ENCODE measurements at places on chromosomes 7 and 10. TPM values are rescaled to one million over a fixed set of nuclear protein-coding genes. Genes with fewer than 3 reads are reported as not detected.

DNA sequence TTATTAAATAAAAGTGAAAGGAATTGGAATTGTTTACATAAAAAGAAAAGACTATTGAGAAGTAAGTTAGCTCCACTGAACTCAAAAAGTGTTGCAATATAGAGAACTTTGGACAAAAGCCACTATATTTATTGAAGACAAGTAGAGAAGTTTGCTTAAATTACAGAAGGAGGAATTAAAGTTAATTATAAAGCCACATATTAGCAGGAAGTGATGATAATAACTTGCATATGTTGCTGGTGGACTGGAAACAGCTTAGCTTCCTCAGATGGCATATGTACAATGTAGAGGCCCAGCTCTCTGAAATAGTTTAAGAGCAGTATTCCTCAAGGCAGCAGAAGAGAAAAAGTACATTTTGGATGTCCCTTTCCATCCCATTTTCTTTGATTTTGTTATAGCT lies 400.7 kb downstream of the GATA3 start:
- no peak overlapping the region for H3K27ac ChIP-seq
- H3K27me3 ChIP-seq: peaks cover 4% of the 10 kb centered on the region
- no peak for DNase-seq
- peaks cover 9% of the 10 kb centered on the region for H3K4me1 ChIP-seq
- no peaks in the 10 kb centered on the region for H3K36me3 ChIP-seq

The MUC3A gene
- total RNA-seq: 0.20 TPM

The ZC3HAV1L gene
- total RNA-seq: 17.8 TPM

The FAM204A gene
- total RNA-seq: 53.6 TPM

The FGF8 gene
- not detected for total RNA-seq

The OR13A1 gene
- not detected for total RNA-seq

The VWDE gene
- 5.2 TPM for total RNA-seq

DNA sequence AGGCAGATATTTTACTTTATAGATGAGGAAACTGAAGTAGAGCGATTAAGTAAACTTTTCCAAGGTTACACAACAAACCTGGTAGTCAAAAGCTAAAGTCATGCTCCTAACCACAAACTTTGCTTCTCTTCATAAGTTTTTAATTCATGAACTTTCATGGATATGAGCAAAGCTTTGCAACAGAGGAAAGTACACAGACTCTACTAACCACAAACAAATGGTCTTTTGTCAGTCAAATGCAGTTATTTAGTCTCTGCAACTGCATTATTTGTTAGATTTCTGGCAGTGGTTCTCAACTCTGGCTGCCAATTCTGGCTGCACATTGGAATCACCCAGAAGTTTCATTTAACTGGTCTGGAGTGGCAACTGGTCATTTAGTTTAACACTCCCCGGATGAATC lies 140.6 kb upstream of the TMEM168 start:
- H3K27me3 ChIP-seq: no peaks in the 10 kb centered on the region
- H3K36me3 ChIP-seq: peaks cover 5% of the 10 kb centered on the region
- H3K27ac ChIP-seq: no peak overlapping the region
- H3K4me1 ChIP-seq: no peaks in the 10 kb centered on the region
- H3K4me3 ChIP-seq: no peak overlapping the region

The SH2B2 gene
- 2.3 TPM for total RNA-seq

The AGAP6 gene
- total RNA-seq: 11.9 TPM

The FAM180A gene
- total RNA-seq: not detected

DNA sequence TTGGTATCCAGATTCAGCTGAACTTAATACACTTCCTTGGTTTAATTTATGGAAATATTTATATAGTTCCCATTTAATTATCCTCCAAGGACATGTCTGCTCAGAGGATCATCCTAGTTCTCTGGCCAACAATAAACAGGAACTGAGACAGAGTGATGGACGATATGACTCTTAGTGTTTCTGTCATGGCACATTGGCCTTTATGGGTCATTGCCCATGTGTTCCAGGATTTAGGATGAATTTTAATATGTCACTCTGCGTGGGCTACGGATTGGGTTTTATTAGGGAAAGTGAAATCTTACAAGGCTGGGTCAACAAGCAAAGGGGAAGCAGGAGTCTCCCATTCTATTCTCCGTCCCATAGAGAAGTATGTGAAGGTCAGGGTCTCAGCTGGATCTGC lies 18.8 kb upstream of the TNPO3 start:
- H3K4me3 ChIP-seq: no peak overlapping the region
- peaks cover 13% of the 10 kb centered on the region for H3K4me1 ChIP-seq
- DNase-seq: no peak
- H3K36me3 ChIP-seq: no peaks in the 10 kb centered on the region
- H3K27ac ChIP-seq: no peak overlapping the region

GRCh38 chr7:45138433-45139267 lies 18.9 kb upstream of the RAMP3 start:
- no peak overlapping the region for H3K27ac ChIP-seq
- no peak for DNase-seq
- peaks cover 36% of the 10 kb centered on the region for H3K4me1 ChIP-seq
- H3K27me3 ChIP-seq: peaks cover 8% of the 10 kb centered on the region

DNA sequence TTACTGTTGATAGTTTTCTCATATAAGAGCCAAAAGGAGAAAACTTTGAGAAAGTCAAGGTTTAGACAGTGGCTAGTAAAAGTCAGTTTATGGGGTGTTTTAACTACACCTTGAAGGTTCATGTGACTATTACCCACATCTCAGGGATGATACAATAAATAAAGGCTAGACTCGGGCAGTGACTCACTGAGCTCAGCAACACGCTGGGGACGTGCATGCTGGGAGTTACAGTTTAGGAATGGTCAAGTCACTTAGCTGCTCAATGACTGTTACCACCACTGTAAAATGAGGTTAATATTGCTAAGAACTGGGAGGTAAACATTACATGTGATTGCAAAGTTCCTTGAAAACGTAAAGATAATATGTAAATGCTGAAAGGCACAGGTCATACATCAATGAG lies 1254.4 kb upstream of the PHF14 start:
- H3K36me3 ChIP-seq: no peaks in the 10 kb centered on the region
- no peak for DNase-seq
- no peaks in the 10 kb centered on the region for H3K4me1 ChIP-seq

GRCh38 chr7:141076377-141076776 lies 2.5 kb downstream of the TMEM178B start:
- H3K27me3 ChIP-seq: peaks cover 25% of the 10 kb centered on the region
- no peak overlapping the region for H3K27ac ChIP-seq
- DNase-seq: no peak
- no peaks in the 10 kb centered on the region for H3K36me3 ChIP-seq
- H3K4me1 ChIP-seq: peaks cover 17% of the 10 kb centered on the region

The CDC14C gene
- total RNA-seq: not detected

The TMEM178B gene
- 1.7 TPM for total RNA-seq

GRCh38 chr7:156073366-156074052 lies 261.2 kb upstream of the SHH start:
- no peaks in the 10 kb centered on the region for H3K27me3 ChIP-seq
- H3K4me3 ChIP-seq: no peak overlapping the region
- no peaks in the 10 kb centered on the region for H3K36me3 ChIP-seq
- DNase-seq: no peak
- H3K4me1 ChIP-seq: no peaks in the 10 kb centered on the region
- no peak overlapping the region for H3K27ac ChIP-seq

DNA sequence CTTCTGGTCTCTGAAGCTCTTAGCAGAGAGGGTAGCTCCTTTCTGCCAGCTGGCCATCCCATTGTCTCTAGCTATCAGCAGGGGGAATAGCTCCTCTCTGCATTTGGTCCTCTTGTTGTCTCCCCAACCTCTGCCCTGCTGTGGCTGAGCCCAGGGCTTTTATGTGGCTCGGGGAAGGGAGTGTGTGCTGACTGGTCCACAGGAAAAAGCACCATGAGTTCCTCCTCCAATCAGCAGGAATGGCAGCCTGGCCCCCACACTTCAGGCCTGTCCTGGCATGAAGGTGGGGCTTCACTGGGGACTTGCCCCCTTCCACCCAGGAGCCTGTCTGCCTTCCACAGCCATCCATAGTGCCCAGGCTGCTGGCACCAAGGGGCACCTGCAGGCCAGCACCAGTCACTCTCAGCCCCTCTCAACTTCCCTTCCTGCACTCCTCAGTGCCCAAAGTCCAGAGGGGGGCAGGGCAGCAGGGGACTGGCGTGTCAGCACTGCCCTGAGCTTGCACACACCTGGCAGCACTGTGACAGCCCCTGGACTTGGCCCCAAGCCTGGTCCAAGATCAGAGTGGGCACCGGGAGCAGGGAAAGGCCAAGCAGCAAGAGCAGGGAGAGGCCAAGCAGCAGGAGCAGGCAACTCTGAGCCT lies 36.2 kb downstream of the NOLC1 start:
- no peak overlapping the region for H3K4me3 ChIP-seq
- peak overlapping the region; percentile 78 for H3K27ac ChIP-seq
- DNase-seq: no peak
- peaks cover 5% of the 10 kb centered on the region for H3K27me3 ChIP-seq
- H3K4me1 ChIP-seq: peaks cover 17% of the 10 kb centered on the region

- peaks cover 15% of the 10 kb centered on the region for H3K36me3 ChIP-seq
- H3K4me1 ChIP-seq: peaks cover 31% of the 10 kb centered on the region
- no peaks in the 10 kb centered on the region for H3K27me3 ChIP-seq
- peak overlapping the region; percentile 99 for H3K27ac ChIP-seq
- peak overlapping the region; percentile 98 for H3K4me3 ChIP-seq
- no peak for DNase-seq
Measured at GRCh38 chr7:4684846-4685245, 2.8 kb downstream of the FOXK1 start.

The FAM24B gene
- total RNA-seq: 12.5 TPM

DNA sequence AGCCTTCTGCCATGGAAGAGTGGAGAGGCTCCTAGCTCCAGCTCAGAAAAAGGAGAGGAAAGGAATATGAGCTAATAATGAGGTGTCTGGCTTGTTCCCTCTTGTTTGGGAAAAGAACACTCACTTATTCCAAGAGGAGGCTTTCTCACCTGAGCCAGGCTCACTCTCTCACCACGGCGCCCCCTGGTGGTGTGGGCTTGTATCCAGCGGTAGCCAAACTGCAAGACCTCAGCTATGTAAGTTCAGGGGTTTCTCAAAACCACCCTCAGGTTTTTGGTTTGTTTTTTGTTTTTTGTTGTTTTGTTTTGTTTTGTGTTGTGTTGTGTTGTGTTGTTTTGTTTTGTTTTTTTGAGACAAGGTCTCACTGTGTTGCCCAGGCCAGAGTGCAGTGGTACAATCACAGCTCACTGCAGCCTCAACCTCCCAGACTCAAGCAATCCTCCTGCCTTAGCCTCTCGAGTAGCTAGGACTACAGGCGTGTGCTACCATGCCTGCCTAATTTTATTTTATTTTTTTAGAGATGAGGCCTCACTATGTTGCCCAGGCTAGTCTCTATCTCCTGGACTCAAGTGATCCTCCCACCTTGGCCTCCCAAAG lies 124.0 kb downstream of the TMEM130 start:
- H3K36me3 ChIP-seq: no peaks in the 10 kb centered on the region
- no peak overlapping the region for H3K4me3 ChIP-seq
- no peaks in the 10 kb centered on the region for H3K27me3 ChIP-seq
- no peak overlapping the region for H3K27ac ChIP-seq

- H3K4me3 ChIP-seq: no peak overlapping the region
- DNase-seq: no peak
- H3K36me3 ChIP-seq: no peaks in the 10 kb centered on the region
- H3K4me1 ChIP-seq: no peaks in the 10 kb centered on the region
- H3K27ac ChIP-seq: no peak overlapping the region
Measured at GRCh38 chr7:132359743-132360142, 216.5 kb downstream of the PLXNA4 start.

DNA sequence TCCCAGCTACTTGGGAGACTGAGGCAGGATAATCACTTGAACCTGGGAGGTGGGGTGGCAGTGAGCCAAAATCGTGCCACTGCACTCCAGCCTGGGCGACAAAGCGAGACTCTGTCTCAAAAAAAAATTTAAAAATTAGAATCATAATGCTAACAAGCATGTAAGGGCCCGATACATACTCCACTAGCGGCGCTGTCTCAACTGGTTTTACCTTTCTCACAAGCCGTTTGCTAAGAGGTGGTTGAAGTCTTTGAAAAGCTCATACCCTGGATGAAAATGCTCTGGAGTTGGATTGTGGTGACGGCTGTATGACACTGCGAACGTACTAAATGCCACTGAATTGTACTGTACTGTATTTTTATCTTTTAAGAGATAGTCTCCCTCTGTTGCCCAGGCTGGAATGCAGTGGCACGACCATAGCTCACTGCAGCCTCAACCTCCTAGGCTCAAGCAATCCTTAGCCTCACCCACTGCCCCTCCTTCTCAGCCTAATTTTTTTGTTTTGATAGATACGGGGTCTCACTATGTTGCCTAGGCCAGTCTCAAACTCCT lies 29.9 kb downstream of the SPOCK2 start:
- no peak overlapping the region for H3K27ac ChIP-seq
- no peak for DNase-seq
- H3K4me1 ChIP-seq: peaks cover 2% of the 10 kb centered on the region
- peaks cover 34% of the 10 kb centered on the region for H3K36me3 ChIP-seq

DNA sequence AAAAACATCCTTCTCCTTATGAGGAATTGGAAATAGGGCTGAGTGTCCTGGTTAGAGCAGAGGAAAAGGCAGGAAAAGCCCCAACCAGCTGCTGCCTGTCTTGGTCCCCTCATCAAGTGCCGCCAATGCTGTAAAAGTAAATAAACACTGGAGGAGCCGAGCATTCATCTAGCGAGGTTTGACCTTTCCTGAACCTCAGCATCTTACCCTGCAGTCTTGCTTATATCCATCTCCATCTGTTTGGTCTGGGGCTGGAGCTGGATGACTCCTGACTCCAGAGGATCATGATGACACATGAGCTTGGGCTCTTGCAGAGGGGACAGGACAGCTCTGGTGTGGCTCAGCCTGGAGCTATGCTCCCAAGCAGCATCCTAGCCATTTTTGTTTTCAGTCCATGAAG lies 501.1 kb downstream of the TNS3 start:
- no peaks in the 10 kb centered on the region for H3K4me1 ChIP-seq
- no peak overlapping the region for H3K27ac ChIP-seq
- no peaks in the 10 kb centered on the region for H3K36me3 ChIP-seq
- no peak overlapping the region for H3K4me3 ChIP-seq
- H3K27me3 ChIP-seq: no peaks in the 10 kb centered on the region
- no peak for DNase-seq

The MACROH2A2 gene
- total RNA-seq: 5.5 TPM

DNA sequence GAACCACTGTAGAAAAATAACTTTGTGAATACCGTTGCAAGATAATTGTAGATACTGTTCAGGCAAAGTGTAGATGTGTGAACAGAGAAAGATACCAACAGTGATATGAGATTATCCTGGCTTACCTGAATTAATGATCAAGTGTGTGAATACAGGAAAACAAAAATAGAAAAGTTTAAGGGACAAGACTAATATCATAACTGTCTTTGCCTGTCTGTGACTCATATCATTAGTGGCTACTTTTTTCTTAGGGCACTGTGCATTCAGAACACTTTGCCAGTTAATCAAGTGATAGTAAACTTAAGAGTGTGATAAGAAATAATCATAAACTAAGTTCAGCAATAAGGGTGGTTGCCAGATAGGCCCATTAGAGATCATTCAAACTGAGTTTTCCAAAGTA lies 323.0 kb upstream of the LRGUK start:
- H3K27ac ChIP-seq: no peak overlapping the region
- H3K27me3 ChIP-seq: no peaks in the 10 kb centered on the region
- H3K4me3 ChIP-seq: no peak overlapping the region
- no peaks in the 10 kb centered on the region for H3K4me1 ChIP-seq

DNA sequence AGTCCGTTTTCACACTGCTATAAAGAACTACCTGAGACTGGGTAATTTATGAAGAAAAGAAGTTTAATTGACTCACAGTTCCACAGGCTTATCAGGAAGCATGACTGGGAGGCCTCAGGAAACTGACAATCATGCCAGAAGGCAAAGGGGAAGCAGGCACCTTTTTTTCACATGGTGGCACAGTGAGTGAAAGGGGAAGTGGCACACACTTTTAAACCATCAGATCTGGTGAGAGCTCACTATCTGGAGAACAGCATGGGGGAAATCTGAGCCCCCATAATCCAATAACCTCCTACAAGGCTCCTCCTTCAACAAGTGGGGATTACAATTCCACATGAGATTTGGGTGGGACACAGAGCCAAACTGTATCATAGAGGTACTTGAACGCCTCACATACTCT lies 30.0 kb downstream of the AGR3 start:
- H3K27me3 ChIP-seq: peaks cover 35% of the 10 kb centered on the region
- no peaks in the 10 kb centered on the region for H3K36me3 ChIP-seq
- H3K4me1 ChIP-seq: no peaks in the 10 kb centered on the region
- no peak for DNase-seq

Measured in activated CD4-positive, alpha-beta memory T cell treated with anti-CD3 and anti-CD28 coated beads, Interleukin-2, amount 10 ng/mL, durations not matched to agents 7 days and 5 days (primary cell).